Substantia nigra (tissue), 51 donors: ENCODE measurements at places on chromosomes 4 and X.
A peak's percentile ranks its signal among the peaks of the same experiment; 100 is the strongest.

DNA sequence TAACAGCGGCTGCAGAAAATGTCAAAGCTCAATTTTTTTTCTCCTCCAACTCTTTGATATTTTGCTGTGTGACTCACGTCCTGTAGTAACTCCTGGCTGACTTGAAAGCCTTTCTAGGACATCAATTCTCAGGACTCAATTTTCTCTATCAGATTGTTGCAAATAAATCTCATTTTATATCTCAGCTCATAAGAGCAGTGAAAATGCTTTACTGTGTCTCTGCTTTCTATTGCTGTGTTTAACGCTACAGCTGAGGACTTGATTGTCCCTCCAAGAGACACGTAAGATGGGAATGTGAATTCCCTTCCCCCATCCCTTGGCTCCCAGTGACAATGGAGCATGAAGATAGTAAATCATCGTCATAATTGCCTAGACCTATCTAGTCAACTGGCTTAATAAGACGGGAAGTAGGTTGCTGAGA, 20.5 kb upstream of the CBR4 start:
- no peak for DNase-seq

DNA sequence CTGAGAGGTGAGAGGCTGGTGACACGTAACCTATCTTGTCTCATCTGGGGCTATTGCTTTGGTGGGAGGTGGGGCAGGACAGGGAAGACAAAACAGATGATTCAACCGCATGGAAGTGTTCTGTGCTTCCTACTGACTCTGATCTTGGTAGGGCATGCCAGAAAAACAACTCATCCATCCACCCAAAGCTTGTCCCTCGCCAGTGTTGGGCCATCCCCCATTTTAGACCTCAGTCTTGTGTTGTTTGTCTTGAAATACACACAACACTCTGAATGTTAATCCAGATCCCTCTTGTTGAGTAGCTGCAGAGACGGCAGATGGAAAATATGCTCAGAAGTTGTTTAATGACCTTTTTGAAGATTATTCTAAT, 377 bp downstream of the CHRNA9 start:
- DNase-seq: no peak

GRCh38 chr4:90419124-90419711, 292.0 kb downstream of the CCSER1 start:
- DNase-seq: no peak

DNA sequence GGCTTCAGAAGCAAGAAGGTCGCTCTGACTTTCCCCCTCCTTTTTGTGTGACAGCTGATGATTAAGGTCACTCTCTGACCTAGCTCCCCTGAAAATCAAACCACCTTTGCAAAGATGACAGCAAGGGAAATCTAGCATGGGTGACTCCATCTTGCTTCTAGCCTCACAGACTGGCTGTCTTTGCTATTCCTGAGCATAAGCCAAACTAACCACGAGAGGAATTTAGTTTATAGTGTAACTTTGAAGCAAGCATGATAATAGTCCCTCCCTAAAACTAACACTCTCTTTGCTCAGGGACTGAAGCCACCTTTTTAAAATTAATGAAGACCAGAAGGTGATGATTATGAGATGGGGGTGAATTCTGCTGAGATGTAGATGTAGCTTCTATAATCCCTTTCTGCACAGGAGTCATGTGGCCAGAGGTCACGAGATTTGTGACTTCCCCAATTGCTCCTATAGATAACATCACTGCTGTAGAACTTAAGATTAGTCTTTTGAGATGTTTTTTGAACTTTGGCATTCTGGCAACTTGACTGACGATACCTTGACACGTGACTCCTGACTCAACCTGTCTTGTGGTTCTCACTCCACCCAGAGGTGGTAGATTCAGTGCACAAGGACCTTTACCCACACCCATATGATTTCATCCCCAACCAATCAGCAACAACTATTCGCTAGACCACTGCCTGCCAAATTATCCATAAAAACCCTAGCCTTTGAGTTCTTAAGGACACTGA, 14.9 kb upstream of the PDE5A start:
- no peak for DNase-seq

GRCh38 chrX:16711893-16712547, 449 bp downstream of the CTPS2 start:
- DNase-seq: no peak

DNA sequence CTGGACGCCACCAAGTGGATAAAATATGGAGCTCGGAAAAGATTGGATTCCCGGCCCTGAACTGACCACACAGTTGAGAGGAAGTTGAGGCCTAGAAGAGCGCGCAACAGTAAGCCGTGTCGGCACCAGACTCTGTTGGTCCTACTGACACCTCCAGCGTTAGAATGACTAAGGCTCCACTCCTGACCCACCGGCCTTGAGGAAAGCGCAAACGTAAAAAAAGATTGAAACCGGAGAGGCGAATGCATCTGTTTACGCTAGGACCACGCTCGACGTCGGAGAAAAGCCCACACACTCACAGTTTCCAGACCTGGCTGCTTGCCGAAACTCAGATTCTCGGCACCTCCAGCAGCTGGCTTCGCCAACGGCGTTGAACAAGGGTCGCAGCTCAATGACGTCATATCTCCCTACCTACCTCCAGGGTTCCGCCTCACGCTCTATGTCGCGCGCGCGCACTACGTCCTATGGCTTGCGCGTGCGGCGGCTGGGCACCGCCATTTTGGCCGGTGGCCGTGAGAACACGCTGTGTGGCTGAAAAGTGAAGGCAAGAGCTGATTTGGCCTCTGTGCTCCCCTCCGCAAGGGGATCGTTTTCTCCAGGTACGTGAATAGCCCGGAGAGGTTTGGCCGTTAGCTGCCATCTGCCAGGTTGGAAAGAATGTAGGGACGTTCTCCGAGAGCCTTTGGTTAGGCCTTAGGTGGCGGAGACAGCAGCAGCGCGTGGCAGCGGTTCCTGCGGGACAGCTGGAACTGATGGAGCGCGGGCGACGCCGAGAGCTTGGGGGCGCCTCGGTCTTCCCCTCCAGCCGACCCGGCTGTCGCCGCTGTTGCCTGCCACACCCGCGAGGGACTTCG, at the start of the genes ABCE1 and ANAPC10:
Gene ABCE1 (plus strand): TSS at position 491 of the 854 bp plus-strand sequence. CDS start 6,102 bp downstream, outside the sequence.
Gene ANAPC10 (minus strand): TSS at position 376 of the 854 bp plus-strand sequence. CDS start 2,097 bp downstream, outside the sequence.
- DNase-seq: peak; percentile 88

GRCh38 chr4:109375778-109376414, 57.7 kb upstream of the SEC24B start:
- DNase-seq: no peak

DNA sequence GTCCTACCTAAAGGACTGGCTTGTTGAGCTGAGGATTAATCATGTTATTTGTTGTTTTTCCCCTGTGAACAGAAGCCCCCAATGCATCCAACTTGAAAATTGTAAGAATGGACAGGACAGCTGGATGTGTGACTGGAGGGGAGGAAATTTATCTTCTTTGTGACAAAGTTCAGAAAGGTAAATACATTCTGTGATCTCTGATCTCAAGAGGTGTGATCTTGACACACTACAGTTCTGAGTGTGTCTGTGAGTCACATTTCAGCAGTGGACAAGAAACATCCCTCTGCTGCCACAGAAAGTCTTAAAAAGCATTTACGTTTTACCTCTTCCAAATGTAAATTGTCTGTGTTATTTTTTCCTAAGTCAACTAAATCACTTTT, 79.3 kb downstream of the NFKB1 start:
- no peak for DNase-seq
